Stimulated activated CD4-positive, alpha-beta T cell treated with anti-CD3 and anti-CD28 coated beads, TNF-alpha, amount 100 ng/mL, for 4 hours (primary cell): ENCODE measurements at places on chromosomes 12 and 14.

DNA sequence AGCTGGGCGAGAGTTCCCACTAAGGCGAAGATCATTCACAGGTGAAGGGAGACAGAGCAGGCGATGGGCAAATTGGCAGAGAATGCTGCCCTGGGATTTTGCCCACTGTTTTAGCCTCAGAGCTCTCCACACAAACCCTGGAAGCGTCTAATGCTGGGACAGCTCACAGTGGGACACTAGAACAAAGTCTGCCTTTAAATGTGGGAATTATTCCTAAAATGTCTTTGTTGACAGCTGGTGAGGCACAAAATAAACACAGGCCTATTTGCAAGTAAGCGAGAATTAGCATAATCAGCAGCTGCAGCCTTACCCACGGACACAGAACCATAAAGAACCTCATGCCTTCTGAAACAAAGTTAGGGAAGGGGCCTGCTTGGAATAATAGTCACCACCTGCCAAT, 824.5 kb downstream of the AACS start:
- DNase-seq: no peak

DNA sequence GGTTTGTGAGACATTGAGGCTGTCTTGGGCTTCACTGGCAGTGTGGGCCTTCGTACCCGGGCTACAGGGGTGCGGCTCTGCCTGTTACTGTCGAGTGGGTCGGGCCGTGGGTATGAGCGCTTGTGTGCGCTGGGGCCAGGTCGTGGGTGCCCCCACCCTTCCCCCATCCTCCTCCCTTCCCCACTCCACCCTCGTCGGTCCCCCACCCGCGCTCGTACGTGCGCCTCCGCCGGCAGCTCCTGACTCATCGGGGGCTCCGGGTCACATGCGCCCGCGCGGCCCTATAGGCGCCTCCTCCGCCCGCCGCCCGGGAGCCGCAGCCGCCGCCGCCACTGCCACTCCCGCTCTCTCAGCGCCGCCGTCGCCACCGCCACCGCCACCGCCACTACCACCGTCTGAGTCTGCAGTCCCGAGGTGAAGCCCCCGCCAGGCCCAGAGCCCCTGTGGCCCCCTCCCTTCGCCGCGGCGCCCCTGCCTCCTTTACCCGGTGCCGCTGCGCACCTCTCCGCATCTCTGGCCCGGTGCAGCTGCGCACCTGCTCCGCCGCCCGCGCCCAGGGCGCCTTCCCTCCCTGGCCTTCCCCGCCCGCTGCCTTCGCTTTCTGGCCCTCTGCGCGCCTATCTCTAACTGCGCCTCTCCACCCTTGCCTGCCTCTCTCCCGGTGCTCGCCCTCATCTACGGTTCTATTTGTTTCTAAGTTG, at the start of gene ENO2:
Gene ENO2 (plus strand): TSS at position 335 of the 701 bp plus-strand sequence. CDS start 1,253 bp downstream, outside the sequence.
- peak; percentile 80 for DNase-seq

GRCh38 chr14:69768873-69769272, 1.9 kb downstream of the SRSF5 start:
- DNase-seq: no peak

DNA sequence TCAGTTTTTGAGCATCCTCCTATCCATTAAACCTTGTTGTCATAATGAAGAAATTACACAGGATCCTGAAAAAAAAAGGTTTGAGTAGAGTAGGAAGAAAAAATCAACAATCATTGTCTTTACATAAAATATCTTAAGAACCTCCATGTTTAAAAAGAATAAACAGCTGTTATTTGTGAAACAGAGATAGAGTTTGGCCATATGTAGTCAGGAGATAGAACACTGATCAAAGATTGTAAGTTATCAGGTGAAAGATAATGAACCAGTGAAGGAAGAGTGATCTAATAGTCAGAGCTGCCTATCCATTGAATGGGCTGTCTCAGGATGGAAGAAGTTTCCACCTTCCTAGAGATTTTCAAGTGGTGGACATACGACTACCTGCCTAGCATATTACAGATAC, 397.1 kb downstream of the SOX5 start:
- DNase-seq: no peak

DNA sequence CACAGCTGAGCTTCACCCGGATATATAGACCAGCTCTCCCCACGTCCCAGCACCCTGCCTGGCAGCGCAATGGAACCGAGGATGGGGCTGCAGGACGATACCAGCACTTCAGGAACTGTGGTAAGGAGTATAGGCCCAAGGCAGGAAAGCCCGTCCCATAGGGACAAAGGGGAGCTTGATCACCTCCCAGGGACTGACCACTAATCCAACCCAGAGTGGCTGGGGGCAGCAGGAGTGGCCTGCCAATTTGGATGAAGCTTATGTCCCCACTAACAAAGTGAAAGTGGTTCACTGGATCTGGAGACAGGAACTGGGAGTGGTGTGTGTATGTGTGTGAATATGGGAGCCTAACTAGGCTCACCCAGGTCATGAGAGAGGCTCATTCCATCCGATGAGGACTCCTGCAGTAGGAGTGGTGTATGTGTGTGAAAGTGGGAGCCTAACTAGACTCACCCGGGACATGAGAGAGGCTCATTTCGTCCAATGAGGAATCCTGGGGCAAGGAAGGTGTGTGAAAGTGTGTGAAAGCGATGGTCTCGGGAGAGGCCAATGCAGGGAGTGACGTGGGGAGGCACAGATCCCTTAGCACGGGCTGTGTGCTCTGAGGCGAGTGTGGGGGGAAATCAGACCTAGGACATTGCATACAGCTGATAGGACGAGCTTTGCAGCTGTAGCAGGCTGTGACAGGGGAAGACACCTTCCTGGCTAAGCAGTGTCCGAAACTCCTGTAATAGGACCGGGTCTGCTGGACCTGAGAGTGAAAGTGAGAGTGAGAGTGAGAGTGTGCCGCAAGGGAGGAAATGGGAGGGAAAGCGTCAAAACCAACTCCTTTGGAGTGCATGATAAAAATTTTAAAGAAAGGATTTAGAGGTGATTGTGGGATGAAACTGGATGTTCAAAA, 25.7 kb downstream of the KLRK1 start:
- no peak for DNase-seq

- no peak for DNase-seq
Observed at GRCh38 chr14:104507443-104507842, 72.1 kb upstream of the C14orf180 start.

GRCh38 chr14:52650774-52651173, 44.6 kb downstream of the ERO1A start:
- no peak for DNase-seq

GRCh38 chr12:84416626-84417025, 496.0 kb downstream of the SLC6A15 start:
- no peak for DNase-seq

DNA sequence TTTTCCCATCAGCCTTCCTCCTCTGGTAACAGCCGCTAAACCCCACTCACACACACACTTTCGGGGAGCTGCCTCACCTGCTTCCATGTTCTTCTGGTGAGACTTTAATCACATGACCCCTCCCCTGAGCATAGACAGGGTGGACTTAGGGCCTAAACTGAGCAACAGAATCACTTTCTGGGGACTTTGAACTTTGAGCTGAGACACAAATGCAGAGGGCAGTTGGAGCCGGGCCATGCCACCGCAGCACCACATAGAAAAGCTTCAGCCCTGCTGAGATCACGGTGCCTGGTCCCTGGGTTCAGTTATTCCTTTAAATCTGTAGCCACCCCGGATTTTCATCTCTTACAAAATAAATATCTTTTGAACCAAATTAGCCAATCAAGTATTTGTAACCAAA, 18.4 kb upstream of the MAP3K9 start:
- DNase-seq: no peak
